ENCODE measurements at places on chromosomes 13 and 19. TPM values are rescaled to one million over a fixed set of nuclear protein-coding genes. Genes with fewer than 3 reads are reported as not detected.

GRCh38 chr19:53881482-53882390 is at the start of gene PRKCG:
PRKCG (plus strand) TSS chr19:53882197; CDS start chr19:53882495, 298 bp downstream.
- peak; percentile 29 for DNase-seq
- H3K4me1 ChIP-seq: peaks cover 28% of the 10 kb centered on the region
- no peaks in the 10 kb centered on the region for H3K36me3 ChIP-seq
- no peak within 1 kb of the TSS for H3K27ac ChIP-seq
- H3K27me3 ChIP-seq: peaks cover 68% of the 10 kb centered on the region

- no peaks in the 10 kb centered on the region for H3K4me1 ChIP-seq
- no peaks in the 10 kb centered on the region for H3K27me3 ChIP-seq
- no peak for DNase-seq
- no peak overlapping the region for H3K27ac ChIP-seq
Observed at GRCh38 chr19:45357445-45357783, 13.0 kb downstream of the ERCC2 start.

DNA sequence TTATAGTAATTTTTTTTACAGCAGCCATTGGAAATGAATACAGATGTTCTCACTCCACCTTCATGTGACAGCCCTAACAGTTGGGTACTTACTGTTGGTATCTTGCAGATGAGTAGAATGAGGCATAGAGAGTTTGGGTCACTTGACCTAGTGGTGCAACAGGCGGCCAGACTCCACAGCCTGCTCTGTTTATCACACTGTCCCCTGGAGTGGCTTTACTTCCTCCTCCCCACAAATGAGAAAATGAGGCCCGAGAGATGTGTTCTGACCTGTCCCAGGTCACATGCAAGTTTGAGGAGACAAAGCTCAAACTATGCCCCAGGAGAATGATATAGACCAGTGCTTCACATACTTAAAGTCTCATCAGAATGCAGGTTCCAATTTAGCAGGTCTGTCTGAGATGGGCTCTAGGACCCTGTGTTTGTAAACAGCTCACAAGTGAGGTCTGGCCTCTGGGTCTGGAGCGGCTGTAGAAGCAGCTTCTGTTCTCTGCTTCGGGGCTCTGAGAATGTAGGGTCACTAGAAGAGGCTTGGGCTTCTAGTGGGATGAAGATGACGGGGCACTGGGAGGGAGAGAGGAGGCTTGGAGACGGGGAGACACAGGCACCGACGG is 37.4 kb upstream of the RCBTB2 start:
- peaks cover 75% of the 10 kb centered on the region for H3K4me1 ChIP-seq
- DNase-seq: no peak
- H3K27me3 ChIP-seq: no peaks in the 10 kb centered on the region
- H3K27ac ChIP-seq: peak overlapping the region; percentile 83
- H3K4me3 ChIP-seq: no peak overlapping the region
- no peaks in the 10 kb centered on the region for H3K36me3 ChIP-seq

Gene NPAS1
- not detected for total RNA-seq

DNA sequence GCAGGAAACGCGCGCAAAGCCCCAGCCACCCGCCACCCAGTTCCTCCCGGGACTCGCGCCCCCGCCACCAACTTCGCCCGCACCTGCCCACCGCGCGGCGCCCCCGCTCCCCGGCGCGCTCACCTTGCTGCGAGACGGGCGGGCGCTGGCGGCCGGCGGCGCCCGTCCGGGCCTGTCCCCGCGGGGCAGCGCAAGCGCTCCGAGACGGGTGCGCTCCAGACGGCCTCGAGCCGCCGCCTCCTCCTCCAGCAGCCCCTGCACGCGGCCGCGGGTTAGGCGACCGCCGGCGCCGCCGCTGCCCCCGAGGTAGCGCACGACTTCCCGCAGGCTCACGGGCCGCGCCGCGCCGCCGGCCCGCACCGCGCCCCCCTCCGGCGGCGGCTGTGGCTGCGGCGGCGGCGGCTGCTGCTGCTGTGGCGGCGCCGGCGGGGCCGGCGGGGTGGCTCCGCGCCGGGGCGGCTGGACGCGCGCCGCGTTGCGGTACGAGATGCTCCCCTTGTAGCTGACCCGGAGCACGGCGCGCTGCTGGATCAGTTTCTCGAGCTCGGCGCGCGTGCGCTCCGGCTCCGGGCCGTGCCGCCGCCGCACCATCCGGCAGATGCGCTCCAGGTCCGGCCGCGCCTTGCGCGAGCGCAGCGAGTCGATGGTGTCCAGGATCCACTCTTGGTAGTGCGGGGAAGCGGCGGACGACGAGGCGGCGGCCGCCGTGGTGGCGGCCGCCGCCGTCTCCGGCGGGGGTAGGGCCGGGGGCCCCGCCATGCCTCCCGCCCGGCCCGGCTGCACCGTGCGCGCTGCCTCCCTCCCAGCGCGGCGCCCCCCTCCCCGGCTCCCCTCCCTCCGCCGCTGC is 666 bp downstream of the SAMD1 start:
- peak overlapping the region; percentile 98 for H3K27ac ChIP-seq
- peaks cover 24% of the 10 kb centered on the region for H3K4me1 ChIP-seq
- peak; percentile 58 for DNase-seq
- peak overlapping the region; percentile 95 for H3K4me3 ChIP-seq
- peaks cover 25% of the 10 kb centered on the region for H3K36me3 ChIP-seq
- H3K27me3 ChIP-seq: no peaks in the 10 kb centered on the region

DNA sequence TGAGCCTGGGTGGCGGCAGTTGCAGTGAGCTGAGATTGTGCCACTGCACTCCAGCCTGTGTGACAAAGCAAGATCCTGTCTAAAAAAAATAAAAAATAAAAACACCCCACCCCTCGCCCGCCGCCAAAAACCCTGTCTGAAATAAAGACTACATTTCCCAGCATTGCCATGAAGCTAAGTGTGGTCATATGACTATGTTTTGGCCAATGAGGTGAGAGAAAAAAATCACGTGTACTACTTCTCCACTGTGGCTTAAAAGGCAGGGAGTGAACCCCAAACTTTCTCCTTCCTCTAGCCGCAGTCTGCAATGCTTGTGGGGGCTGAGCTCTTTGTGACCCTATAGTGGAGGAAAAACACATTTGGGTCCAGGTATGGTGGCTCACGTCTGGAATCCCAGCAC is 54.9 kb downstream of the COLGALT1 start:
- H3K4me1 ChIP-seq: peaks cover 13% of the 10 kb centered on the region
- peaks cover 40% of the 10 kb centered on the region for H3K27me3 ChIP-seq

GRCh38 chr13:110242615-110243014 is 64.3 kb downstream of the COL4A1 start:
- H3K27me3 ChIP-seq: no peaks in the 10 kb centered on the region
- DNase-seq: no peak
- H3K27ac ChIP-seq: peak overlapping the region; percentile 92
- H3K4me3 ChIP-seq: peak overlapping the region; percentile 56
- peaks cover 100% of the 10 kb centered on the region for H3K4me1 ChIP-seq

DNA sequence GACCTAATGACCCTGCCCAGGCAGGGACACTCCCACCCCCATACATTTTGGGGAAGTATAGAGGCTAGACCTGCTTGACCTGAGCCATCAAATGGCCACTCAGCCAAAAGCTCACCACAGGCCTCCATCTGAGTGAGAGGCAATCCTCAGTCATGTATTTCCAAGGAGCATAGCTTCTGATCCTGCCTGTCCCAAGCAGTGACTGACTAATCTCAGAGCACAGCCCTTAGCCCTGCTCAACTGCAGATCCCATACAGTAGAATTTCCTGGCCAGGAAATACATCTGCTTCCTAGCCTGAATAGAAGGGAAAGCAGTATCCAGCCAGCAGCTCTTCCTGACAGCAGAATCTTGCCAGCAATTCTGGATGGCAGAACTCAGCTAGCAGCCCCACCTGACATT is 880.6 kb upstream of the GPC6 start:
- no peak overlapping the region for H3K4me3 ChIP-seq
- H3K4me1 ChIP-seq: no peaks in the 10 kb centered on the region
- H3K27me3 ChIP-seq: no peaks in the 10 kb centered on the region
- H3K27ac ChIP-seq: no peak overlapping the region
- no peaks in the 10 kb centered on the region for H3K36me3 ChIP-seq

DNA sequence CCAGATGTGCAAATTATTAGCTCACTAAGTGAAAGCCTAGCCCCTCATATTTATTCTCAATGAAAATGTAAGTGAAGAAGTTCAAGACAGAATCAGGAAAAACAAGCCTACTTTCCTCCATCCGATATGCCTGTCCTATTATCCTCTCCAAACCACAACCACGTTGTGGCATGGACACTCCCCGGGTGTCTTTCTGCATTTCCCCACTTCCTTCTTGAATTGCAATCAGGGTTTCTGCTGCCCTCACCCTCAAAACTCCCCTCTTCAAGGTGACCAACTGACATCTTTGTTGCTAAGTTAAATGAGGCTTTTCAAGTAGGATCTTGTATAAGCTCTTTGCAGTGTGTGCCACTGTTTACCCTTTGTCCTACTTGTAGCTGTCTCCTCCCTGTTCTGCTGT is 11.8 kb downstream of the SLC25A30 start:
- no peak for DNase-seq
- peak overlapping the region; percentile 38 for H3K27ac ChIP-seq
- no peak overlapping the region for H3K4me3 ChIP-seq

Gene GPR12
- 0.14 TPM for total RNA-seq

Gene GGACT
- total RNA-seq: 1.8 TPM

- DNase-seq: no peak
- no peaks in the 10 kb centered on the region for H3K27me3 ChIP-seq
- H3K4me3 ChIP-seq: no peak overlapping the region
- H3K27ac ChIP-seq: no peak overlapping the region
- H3K36me3 ChIP-seq: peaks cover 53% of the 10 kb centered on the region
Observed at GRCh38 chr19:17052439-17052838, 22.8 kb downstream of the HAUS8 start.

Gene PSG4
- total RNA-seq: not detected

Gene CLEC17A
- total RNA-seq: not detected

GRCh38 chr13:35978607-35979316 is 152.4 kb downstream of the DCLK1 start:
- DNase-seq: no peak
- H3K4me1 ChIP-seq: peaks cover 10% of the 10 kb centered on the region
- no peaks in the 10 kb centered on the region for H3K36me3 ChIP-seq
- no peaks in the 10 kb centered on the region for H3K27me3 ChIP-seq

GRCh38 chr19:5775668-5776309 is 8.8 kb downstream of the PRR22 start:
- no peaks in the 10 kb centered on the region for H3K36me3 ChIP-seq
- H3K27me3 ChIP-seq: peaks cover 12% of the 10 kb centered on the region
- H3K27ac ChIP-seq: no peak overlapping the region
- no peak for DNase-seq
- no peak overlapping the region for H3K4me3 ChIP-seq
